Esophagus (tissue), 2 donors: ENCODE measurements at places on chromosomes 7 and 10. TPM values are rescaled to one million over a fixed set of nuclear protein-coding genes. Genes with fewer than 3 reads are reported as not detected.

The PRLHR gene
- 0.01 TPM for polyA plus RNA-seq

The FAM25C gene
- not detected for polyA plus RNA-seq

The ESYT2 gene
- polyA plus RNA-seq, result 28.9 TPM

The CADPS2 gene
- polyA plus RNA-seq, result 3.3 TPM

The NPTX2 gene
- polyA plus RNA-seq, result 0.55 TPM

The MLXIPL gene
- polyA plus RNA-seq, result 2.5 TPM

The GIMAP2 gene
- 2.1 TPM for polyA plus RNA-seq

The TAS2R4 gene
- 0.11 TPM for polyA plus RNA-seq

The NFE2L3 gene
- 2.3 TPM for polyA plus RNA-seq
